Left cardiac atrium (tissue), 4 donors: ENCODE measurements at places on chromosomes 2 and 18. TPM values are rescaled to one million over a fixed set of nuclear protein-coding genes. Genes with fewer than 3 reads are reported as not detected.

- DNase-seq, result peak; percentile 62
Observed at GRCh38 chr2:46554397-46554796, 75.0 kb downstream of the TMEM247 start.

DNA sequence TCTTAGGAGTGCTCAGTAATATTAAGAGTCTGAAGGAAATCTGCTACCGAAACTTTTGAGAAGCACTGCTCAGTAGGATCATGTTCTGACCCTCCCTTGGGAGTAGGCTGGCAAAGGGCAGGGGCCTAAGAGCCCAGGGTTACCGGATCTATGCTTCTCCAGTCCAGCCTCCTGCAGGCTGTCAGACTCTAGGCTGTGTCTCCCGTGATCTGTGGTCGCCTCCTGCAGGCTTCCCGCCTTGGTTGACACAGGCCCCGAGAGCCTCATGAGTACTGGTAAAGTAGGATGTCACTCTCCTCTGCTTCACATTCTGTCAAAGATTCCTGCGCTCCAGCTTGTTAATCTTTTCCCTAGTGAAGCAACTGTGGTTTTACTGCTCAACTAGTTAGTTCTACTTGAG is 647.8 kb upstream of the RAB6C start:
- no peak for DNase-seq

The PKDCC gene
- total RNA-seq, result 209 TPM

GRCh38 chr2:182816866-182817265 is 49.6 kb downstream of the FRZB start:
- DNase-seq, result no peak

The LRRTM4 gene
- total RNA-seq, result 0.32 TPM

The CACNB4 gene
- 0.71 TPM for total RNA-seq

DNA sequence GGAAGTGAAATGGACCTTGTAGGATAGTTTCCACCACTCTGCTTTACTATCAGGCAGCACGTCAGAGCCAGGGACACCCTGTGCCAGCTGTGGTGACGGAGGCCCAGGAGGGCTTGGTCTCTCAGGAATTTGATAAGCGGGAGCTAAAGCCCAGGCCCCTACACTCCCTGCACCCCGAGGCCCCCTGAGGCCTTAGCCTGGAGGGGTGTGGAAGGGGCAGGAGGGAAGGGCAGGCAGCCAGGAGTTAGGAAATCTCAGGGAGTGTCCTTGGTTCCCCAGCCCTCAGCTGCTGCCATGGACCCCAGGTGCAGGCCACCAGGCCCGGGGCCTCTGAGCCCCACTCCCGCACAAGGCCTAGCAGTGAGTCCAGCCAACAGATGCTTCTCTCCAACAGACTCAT is 38.2 kb downstream of the PDIA6 start:
- peak; percentile 48 for DNase-seq
